ENCODE measurements at places on chromosomes 1 and 21.

DNA sequence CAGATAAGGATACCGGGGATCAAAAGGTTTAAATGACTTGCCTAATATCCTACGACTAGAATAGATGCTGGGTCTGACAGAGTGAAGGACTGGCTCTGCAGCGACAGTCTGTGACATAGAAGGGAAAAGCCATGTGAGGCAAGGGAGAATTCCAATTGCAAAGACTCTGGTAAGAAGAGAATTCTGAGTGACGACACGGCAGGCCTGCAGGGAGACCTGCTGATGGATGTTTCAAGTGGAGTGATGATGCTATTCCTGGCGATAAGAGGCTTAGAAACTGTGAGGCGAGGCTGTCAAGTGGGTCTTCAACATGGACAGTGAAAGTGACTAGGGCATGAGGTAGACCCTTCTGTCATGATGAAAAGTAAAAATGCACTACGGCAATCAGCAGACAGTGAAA is 176.6 kb upstream of the PBX1 start:
- no peak for DNase-seq

- no peak for DNase-seq
Measured at GRCh38 chr1:1361233-1361981, 3.1 kb upstream of the MXRA8 start.

GRCh38 chr1:38168365-38168764 is 121.8 kb upstream of the POU3F1 start:
- no peak for DNase-seq

DNA sequence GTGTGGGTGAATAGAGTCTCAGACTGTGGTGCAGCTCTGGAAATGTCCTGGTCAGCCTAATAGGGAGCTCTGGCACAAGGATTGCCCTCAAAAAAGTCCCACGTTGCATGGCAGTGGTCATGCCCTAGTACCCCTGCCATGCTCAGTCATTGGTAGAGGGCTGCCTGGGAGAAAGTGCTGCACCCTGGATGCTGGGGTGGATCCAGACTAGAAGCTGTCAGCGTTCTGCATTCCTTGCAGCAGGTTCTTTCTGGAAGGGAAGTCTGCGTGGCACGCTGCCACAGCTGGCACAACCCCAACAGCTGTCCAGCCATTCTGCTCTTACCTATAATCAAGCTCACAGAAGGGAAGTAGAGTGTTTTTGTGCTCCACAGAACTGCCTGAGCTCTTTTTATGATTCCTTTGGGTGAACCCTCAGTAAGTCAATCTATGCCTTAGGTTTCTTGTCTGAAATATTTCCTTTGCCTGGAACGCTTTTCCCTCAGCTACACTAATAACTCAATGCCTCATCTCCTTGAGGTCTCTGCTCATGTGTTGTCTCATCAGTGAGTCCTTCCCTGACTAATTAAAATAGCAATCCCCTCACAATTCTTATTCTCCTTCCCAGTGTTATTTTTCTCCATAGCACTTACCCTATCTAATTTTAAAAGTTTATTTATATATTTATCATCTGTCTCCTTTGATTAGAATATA is 61.5 kb upstream of the JAK1 start:
- no peak for DNase-seq

- no peak for DNase-seq
Measured at GRCh38 chr1:30929944-30930525, 21.5 kb upstream of the SDC3 start.

Data from GM06990 (cell line).